HS-5 (cell line): ENCODE measurements at places on chromosomes 11 and 22.
A peak's percentile ranks its signal among the peaks of the same experiment; 100 is the strongest.

- DNase-seq = no peak
These were observed 1.2 kb downstream of the SYVN1 start for GRCh38 chr11:65132988-65133700.

- DNase-seq = no peak
These were observed 27.6 kb downstream of the DKK3 start for GRCh38 chr11:11980841-11981308.

DNA sequence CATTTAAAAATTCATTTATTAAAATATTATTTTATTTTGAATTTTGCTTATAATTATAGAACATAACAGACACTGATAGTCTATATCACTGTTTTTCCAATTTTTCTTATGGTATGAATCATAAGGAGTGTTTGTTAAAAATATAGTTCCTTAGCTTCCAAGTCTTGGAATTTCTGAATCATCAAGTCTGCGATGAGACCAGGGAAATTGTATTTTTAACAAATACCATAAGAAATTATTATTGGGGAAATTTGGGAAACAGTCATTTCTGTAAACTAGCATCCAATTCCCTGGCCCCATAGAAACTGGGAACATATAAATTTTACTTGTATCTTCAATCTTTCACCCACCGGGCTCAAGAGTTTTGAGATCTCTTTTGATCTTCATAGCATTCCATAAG, 38.0 kb upstream of the PICALM start:
- DNase-seq = no peak

DNA sequence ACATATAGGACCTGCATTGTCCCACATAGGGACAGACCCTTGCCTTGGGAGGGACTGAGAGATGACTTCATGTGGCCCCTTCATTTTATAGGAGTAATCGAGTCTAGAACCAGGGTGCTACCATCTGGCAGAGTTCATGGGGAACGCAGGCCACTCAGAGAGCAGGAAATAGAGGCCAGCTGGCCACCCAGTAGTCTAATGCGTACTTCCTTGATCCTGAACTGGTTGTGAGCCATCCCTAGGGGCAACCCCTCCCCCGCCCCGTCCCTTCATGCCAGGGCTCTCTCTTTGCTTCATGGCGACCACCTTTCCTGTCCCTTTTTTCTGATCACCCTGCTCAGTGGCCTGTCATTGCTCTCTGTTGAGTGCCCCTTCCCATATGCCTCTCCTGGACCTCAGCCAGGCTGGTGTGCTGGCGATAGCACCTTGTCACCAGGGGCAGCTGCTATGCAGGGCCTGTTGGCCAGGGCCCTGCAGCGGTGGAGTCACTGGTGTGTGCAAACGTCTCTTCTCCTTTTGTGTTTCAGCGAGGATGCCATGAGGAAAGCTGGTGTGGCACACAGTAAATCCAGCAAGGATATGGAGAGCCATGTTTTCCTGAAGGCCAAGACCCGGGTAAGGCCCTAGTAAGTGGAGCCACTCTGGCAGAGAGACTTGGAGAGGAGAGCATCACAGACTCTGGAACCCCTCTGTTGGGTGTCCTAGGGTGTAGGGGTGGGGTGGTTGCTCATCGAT, 29.3 kb downstream of the MED15 start:
- DNase-seq = no peak

- no peak for DNase-seq
These were observed 19.3 kb upstream of the SHISAL1 start for GRCh38 chr22:44331881-44332714.

DNA sequence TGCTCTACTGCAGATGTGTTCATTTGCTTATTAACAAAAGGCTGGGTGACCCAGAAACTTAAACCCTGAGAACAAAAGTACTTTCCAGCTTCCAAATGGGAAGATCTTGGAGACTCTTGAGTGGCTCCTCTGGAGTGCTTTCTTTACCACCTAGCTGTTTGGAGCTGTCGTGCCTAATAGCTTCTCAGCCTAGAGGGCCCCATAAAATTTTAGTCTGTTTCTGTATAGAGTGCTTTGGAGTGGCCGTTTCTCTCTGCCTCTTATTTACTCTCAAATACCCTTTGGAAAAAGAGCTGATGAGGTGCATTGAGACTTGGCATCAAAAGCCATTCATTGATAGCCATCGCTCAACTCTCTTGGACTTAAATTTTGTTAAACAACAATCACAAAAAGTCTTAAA, 50.7 kb downstream of the ZNRF3 start:
- no peak for DNase-seq

- DNase-seq = no peak
These were observed 287.1 kb upstream of the RAG2 start for GRCh38 chr11:36885154-36885553.

DNA sequence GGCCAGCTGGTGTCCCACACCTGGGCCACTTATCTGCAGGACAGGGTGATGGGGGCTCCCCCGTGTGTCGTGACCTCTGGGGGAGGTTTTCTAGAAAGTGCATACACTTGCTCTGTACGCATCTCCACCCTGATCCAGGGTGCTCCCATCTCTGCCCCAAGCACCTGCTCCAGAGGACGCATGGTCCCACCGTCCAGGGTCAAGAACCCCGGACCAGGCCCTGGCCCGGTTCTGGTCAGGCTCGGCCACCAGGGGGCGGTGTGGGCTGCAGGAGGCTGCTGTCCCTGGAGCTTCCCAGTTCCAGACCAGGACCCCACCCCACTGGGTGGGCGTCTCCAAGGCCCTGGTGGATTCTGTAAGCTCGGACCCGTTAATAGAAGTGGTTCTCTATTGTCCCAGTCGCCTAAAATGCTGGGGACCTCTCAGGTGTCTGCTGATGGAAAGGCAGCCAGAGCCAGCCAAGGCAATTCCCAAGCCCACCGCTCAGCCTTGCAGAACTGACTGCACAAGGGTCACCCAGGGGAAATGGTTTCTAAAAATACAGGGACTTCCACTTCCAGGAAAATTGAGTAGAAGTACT, 34.7 kb upstream of the SEPTIN5 start:
- no peak for DNase-seq

- no peak for DNase-seq
These were observed 45.1 kb upstream of the LMO2 start for GRCh38 chr11:33936725-33937604.

GRCh38 chr11:87870086-87870485, 305.2 kb downstream of the RAB38 start:
- no peak for DNase-seq

DNA sequence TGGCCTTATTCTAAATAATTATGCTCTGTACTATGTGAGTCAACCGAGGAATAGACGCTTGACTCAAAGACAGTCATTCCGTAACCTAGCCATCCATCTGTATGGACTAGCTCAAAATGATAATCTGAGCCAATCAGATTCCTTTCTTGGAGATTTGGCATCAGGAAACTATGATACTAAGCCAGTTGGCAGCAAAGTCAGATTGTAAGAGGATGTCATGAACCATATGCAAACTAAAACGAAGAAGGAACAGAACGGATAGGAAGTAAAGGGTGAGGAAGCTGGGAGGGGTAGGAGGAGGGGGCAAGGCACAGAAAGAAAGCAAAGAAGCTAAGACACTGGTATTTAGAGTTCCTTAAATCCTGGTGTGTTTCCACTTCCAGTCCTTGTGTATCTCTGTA, 10.7 kb upstream of the SESN3 start:
- DNase-seq = no peak

DNA sequence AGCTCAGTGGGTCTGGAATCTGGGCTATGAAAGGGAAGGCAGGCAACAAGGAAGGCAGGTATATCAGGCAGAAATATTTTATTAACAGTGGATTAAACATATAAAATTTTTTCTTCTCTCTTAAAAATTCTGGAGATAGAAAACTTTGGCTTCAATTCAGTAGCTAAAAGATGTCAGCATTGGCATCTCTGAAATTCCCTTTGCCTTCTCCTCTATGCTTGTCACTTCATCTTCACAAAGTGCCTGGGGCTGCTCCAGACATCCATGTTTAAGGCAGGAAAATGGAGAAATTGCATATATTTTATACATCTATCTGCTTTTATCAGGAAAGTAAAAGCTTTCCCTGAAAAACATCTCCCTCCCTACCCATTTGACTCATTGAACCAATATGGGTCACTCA, 894.1 kb upstream of the API5 start:
- DNase-seq = no peak

DNA sequence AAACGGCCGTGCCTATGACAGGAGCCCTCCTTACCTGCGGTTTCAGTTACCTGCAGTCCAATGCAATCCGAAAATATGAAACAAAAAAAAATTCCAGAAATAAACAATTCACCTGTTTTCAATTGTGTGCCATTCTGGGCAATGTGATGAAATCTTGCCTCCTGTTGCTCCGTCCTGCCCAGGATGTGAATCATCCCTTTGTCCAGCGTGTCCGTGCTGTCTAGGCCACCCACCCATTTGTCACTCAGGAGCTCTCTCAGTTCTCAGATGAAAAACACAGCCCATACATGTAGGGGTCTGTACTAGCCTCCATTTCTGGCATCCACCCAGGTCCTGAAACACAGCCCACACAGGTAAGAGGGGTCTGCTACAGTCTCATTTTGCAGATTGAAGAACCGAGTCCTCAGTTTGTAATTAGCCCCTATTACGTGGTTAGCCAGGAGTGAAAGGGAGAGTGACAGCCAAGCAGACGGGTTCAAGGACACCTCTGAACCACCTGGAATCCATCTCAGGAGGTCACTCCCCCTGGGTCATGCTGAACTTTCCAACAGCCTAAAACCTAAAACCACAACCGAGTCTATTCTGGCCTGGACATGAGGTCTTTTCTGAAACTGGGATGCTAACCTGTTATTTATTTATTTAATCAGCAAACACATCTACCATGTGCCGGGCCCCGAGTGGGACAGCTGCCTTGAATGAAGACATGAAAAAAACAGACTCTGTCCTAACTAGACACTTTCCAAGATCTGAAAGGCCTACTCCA, 317.2 kb downstream of the SHANK2 start:
- DNase-seq = peak; percentile 35

DNA sequence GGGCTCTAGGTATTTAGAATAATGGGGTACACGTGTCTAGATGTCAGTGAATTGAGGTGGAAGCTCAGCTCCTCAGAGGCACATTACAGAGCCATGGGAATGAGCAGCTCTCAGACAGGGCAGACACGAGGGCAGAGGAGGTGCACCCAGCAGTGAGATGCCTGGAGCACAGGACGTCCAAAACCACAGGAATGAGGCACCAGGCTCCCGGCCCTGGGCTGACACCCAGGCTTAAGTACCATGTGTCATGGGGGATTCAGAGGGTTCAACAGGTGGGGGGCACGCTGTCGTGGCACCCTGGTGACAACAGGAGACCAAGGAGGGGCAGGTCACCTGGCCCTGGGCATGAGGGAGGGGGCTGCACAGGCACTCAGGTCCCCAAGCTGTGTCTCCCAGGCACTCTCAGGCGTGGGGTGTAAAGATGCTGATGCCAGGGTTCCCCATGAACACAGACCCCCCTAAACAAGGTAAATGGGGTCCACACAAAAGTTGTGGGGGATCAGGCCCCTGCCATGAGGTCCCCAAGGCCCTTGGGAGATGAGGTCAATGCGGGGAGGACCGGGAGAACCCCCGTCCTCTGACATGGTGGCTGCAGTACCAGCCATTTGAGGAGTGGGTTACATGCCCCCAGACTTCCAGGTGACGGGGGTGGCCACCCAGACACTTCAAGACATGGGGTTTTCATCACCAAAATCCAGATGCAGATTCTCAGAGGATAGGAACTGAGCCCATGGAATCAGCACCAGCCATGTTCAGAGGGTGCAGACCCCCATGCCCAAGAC, 5.6 kb upstream of the SYT8 start:
- peak; percentile 8 for DNase-seq

GRCh38 chr11:118851970-118852369, 31.7 kb upstream of the CXCR5 start:
- DNase-seq = no peak

DNA sequence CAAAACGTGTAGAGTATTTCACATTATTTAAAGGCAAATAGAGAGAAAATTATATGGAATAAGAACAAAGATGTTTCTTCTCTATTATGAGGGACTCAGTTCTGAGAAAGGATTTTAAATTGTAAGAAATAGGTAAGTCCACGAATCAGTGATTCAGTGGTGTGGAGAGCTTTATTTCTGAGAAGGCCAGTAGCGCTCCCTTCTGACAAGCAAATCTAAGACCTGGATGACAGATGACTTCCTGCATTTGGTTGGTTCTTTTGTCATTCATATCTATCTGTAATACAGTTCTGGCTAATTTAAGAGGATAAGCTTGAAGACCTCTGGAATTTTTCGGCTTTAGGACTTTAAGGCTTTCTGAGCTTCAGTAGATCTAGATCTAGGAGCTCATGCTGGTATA, 7.0 kb downstream of the CD3E start:
- DNase-seq = no peak

DNA sequence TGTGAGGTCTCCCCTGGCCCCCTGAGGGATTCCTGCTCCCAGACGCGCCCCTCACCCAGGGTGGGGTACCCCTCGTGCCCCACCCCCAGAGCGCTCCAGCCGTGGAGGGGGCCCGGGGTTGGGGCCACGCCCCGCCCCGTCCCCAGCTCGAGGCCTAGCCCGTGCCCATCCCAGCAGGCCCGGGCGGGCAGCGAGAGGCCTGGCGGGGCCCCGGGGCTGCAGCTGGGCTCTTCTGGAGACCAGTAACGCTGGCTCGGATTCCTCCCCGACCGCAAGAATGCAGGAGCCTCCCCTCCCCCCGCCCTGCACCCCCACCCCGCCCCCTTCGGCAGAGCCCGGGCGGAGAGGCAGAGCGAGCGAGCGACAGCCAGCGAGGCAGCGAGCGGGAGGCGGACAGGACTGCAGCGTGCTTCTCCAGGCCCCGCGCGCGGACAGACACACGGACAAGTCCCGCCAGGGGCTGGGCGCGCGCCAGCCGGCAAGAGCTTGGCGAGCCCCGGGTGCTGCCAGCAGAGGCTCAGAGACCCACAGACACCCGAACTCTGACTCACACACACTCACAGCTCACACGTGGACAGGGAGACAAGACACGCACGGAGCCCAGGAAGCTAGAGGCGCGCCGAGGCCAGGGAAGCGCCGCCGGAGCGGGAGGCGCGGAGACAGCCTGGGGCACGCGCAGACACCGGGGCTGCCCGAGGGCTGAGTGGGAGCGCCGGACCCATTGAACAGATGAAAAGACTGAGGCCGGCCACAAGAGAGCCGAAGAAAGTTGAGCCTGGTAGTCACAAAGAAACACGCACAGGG, 15.2 kb downstream of the BCL9L start:
- no peak for DNase-seq

GRCh38 chr22:47199261-47199978, 437.0 kb downstream of the TBC1D22A start:
- DNase-seq = no peak

DNA sequence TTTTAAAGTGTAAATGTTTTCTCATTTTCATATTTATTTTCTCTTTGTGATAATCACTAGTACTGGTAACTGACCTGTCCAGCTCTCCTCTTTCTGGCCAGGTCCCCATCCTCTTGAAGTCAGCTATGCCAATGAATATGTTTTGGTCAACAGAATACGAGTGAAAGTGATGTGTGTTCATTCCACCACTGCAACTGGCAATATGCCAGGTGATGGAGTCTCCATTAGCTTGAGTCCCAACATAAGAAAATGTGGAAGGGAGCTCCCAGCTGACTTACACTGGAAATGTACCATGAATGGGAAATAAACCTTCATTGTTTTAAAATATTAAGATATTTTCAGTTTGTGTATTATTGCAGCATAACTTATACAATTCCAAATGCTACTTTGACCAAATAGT, 75.8 kb downstream of the CCDC34 start:
- no peak for DNase-seq

GRCh38 chr11:101860696-101861427, 53.9 kb upstream of the CEP126 start:
- peak; percentile 76 for DNase-seq

- no peak for DNase-seq
These were observed 56.2 kb downstream of the KCNJ4 start for GRCh38 chr22:38398609-38399461.

- no peak for DNase-seq
These were observed 10.2 kb upstream of the APOL6 start for GRCh38 chr22:35638001-35638400.
